ENCODE measurements at places on chromosomes 3 and 15.
A peak's percentile ranks its signal among the peaks of the same experiment; 100 is the strongest.

- no peak for ATAC-seq
These were observed 2.3 kb upstream of the SCAP start for GRCh38 chr3:47478022-47478421.

- ATAC-seq, result no peak
These were observed 18.3 kb upstream of the MED12L start for GRCh38 chr3:151067158-151067557.

DNA sequence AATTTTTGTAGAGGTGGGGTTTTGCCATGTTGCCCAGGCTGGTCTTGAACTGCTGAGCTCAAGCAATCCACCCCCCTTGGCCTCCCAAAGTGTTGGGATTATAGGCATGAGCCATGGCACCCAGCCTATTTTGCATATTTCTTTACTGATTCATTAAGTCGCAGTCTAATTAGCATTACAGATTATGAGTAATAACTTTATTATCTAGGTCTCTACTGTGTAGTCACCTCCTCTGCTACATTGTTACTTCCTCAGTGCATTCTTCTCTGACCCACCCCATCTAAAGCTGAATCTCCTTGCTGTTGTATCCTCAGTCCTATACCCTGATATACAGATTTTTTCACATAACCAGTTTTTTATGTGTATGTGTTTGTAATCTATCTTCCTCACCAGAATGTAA lies 61.7 kb downstream of the TFDP2 start:
- ATAC-seq, result peak; percentile 38

DNA sequence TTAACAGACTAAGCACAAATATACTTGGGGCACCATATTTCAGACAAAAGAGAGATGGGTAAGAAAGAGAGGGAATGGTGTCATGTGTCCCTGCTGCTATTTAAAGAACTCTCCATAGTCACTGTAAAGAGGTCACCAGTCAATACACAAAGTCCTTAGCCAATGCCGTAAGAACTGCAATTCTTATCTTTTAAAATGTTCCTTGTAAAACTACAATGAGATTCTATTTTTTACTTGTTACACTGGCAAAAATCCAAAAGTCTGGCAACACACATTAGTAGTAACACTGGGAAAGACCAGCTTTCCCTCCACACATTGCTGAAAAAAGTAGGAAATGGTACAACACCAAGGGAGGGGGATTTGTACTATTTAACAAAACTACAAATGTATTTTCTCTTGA lies 189.4 kb downstream of the TBC1D5 start:
- no peak for ATAC-seq

- ATAC-seq, result no peak
These were observed 24.2 kb upstream of the CA12 start for GRCh38 chr15:63405683-63406390.

GRCh38 chr3:188365988-188366698 lies 212.2 kb downstream of the LPP start:
- no peak for ATAC-seq

DNA sequence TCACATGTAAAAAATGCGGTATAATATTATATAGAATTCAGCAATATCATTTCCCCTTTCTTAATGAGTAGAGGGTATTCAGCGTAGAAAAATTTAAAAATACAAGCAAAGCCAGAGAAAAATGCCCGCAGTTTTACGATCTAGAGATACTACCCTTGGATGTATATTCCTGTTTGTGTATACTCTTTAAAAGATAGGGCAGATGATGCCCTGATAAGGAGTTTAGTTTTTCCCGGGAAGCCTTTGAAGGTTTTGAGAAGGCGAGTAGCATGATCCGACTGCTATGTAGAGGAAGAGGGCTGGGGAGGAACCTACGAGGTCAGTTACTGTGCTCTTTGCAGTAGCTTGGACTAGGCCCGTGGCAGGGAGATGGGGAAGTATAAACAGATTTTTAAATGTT lies 1.2 kb downstream of the YEATS2 start:
- no peak for ATAC-seq

- no peak for ATAC-seq
These were observed 78.2 kb upstream of the GBE1 start for GRCh38 chr3:81839504-81840094.

- peak; percentile 51 for ATAC-seq
These were observed 460 bp upstream of the ZMAT3 start for GRCh38 chr3:179072100-179072438.

DNA sequence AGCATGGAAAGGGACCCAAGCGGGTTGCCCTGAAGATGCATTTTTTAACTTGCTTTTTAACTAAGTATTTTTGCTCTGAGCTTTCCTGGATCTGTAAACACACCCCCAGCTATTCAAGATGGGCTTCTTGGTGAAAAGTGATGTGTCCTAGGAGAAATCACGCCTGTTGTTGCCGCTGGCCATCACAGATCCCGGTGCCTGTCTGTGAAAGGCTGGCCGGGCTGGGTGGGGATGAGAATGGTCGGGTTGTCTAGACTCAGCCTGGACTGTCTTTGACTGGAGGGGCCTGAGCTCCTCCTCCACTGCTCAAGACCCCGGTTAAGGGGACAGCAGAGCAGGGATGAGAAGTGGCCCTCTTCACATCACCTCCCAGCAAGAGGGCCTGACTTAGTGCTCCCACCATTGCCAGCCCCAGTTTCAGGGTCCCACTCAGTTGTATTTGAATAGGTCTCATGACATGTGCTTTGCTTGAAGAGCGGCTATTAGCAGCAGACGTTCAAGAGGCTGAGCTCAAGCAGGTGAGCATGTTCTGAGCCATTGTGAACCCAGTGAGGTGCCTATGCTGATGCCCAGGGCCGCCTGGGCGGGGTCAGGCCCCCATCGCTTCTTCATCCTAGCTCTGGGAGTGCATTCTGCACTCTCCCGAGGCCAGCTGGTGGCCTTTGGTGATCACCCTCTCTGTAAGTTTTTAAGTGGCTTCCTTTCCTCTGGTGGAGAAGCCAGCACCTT lies 79.9 kb downstream of the IGF1R start:
- ATAC-seq, result no peak

DNA sequence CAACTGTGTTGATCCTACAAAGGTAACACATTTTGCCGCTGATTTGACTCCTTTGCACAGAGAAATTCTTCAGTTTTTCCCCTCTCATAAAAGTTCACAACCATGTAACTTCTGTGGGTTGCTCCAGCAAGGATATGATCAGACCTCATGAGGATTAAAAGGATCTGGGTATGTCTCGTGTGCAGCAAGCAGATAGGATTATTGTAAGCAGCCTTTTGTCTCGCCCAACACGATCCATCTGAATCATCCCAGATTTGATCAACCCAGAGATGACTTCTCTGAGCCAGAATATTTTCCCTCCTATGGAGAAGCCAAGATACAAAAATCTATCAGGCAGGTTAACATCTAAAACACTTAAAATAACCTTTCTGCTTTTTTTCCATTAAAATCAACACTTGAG lies 12.8 kb upstream of the BNIP2 start:
- no peak for ATAC-seq

DNA sequence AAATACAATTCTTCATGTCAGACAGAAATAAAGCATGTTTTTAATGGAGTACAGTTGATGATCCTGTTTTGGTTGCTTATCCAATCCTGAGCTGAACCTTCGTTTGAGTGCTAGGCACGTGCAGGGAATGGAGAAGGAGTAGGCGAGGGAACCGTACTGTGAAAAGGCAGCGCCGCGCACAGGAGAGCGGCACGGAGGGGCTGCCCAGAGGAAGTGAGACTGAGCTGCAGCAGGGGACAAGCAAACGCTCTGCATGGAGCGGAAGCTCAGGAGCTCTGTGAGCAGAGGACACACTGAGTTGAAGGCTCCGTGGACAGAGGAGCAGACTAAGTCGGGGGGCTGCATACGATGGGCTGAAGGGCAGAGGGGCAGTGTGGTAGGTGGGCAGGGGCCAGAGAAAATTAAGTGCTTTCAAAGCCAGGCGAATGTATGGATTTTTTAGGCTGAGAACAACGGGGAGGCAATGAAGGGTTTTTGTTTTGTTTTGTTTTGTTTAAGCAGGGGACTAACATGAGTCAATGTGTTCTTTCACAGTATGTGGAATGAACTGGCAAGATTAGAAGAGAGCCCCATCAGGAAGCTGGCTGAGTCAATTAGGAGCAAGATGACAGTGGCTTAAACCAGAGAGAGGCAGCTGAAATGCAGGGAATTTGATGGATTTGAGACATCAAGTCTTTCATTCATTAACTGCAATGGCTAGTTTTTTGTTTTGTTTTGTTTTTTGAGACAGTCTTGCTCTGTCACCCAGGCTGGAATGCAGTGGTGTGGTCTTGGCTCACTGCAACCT lies 23.8 kb upstream of the TM2D3 start:
- ATAC-seq, result peak; percentile 24

- no peak for ATAC-seq
These were observed 9.3 kb upstream of the SYNM start for GRCh38 chr15:99095626-99096025.

GRCh38 chr3:127953091-127954035 lies 38.3 kb downstream of the KBTBD12 start:
- ATAC-seq, result no peak

- ATAC-seq, result peak; percentile 50
These were observed 34.1 kb upstream of the ATG7 start for GRCh38 chr3:11238060-11238459.

DNA sequence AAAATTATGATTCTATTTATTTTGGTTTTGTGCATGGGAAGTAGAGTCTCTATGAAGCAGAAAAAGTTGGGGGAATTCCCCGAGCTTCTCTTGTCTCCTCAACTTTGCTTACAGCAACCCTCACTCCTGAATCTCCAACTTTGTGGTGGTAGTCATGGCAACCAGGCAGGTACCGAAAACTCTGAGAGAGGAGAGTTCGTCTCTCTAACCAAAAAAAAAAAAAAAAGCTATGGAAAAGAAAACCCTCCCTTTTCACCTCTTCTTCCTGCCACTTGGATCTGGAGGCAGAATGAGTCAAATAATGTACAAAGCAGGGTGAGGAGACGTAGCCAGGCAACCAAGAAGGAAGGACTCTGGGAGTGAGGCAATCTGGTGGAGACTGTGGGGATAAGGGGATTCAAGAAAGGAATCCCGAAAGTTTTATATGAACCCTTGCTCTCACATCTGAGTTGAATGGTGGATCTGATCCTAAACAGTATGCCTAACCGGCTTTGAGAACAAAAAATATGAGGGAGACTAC lies 108.1 kb downstream of the PLOD2 start:
- ATAC-seq, result no peak

All from activated CD4-positive, CD25-positive, alpha-beta regulatory T cell treated with anti-CD3 and anti-CD28 coated beads, Interleukin-2, amount 50 U/mL, for 24 hours (primary cell).